Activated naive CD4-positive, alpha-beta T cell treated with Interleukin-2 at 50 U/mL for 16 hours (primary cell): ENCODE measurements at places on chromosomes 11 and 22.

GRCh38 chr11:17528181-17528691 lies 16.0 kb downstream of the USH1C start:
- peak; percentile 49 for DNase-seq

- DNase-seq, result no peak
Measured at GRCh38 chr11:113932788-113933187, 28.2 kb downstream of the HTR3B start.

- no peak for DNase-seq
Measured at GRCh38 chr11:16191212-16191867, 165.0 kb downstream of the SOX6 start.

GRCh38 chr11:22133776-22134175 lies 59.1 kb upstream of the ANO5 start:
- no peak for DNase-seq

- DNase-seq, result peak; percentile 80
Measured at GRCh38 chr11:46315033-46315738, 32.1 kb upstream of the DGKZ start.

- DNase-seq, result no peak
Measured at GRCh38 chr11:22671751-22672150, 5.3 kb downstream of the GAS2 start.
